ENCODE measurements at places on chromosomes 4 and X. TPM values are rescaled to one million over a fixed set of nuclear protein-coding genes. Genes with fewer than 3 reads are reported as not detected.

DNA sequence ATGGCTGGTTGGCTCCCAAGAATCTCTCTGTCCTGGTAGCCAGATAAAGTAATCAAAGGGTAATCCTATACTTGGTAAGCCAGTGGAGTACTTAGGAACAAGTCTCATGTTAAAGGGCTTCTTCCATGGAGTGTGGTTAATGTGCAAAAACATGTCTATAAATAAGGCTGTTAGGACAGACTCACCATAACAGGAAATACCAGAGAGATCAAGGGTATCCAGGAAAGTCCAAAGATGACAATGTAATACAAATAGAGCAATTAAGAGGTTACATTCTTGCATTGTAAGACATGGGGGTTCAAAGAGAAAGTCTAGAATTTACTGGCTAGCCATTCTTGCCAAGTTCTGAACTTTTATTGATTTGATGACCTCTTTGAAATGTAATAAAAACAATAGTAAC is 61.9 kb upstream of the ZCCHC13 start:
- no peak for DNase-seq

- no peak for DNase-seq
Observed at GRCh38 chrX:74090049-74090448, 213.9 kb upstream of the ZCCHC13 start.

DNA sequence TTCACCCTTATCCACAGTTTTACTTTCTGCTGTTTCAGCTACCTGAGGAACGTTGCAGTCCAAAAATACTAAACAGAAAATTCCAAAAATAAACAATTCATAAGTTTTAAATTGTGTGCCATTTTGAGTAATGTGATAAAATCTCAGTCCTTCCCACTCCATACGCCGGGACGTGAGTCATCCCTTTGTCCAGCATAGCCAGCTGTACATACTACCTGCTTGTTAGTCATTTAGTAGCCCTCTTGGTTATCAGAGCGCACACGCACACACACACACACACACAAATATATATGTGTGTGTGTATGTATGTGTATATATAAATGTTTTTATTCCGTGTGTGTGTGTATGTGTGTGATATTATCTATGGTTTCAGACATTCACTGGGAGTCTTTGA is 4.8 kb upstream of the CCSER1 start:
- no peak for DNase-seq

DNA sequence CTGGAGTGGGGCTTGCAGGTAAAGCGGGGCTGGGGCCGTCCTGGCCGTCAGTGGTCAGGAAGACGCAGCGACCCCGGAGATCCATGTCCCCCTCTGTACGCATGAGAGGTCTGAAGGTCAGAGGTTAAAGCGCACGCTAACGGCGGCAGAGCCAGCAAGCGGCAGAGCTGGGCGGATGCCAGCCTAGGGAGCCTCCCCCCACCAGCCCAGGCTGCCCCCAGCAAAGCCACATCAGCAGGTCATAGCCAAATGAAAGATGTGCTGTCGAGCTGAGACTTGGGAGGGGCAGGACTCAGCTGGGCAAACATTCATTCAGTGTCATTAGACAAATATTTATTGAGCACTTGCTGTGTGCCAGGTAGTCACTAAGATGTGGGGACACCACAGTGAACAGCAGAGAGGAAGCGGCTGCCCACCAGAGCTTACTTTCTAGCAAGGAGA is 593 bp upstream of the JAKMIP1 start:
- DNase-seq = no peak

Gene SASH3
- total RNA-seq = not detected

Gene CT45A1
- total RNA-seq = not detected

- DNase-seq = peak; percentile 53
Observed at GRCh38 chrX:129523079-129523911, at the start of gene SMARCA1. SMARCA1 (minus strand) TSS chrX:129523490; CDS start chrX:129523370, 120 bp downstream.

Data from Caco-2 (cell line).